ENCODE measurements at places on chromosomes 2 and 18. TPM values are rescaled to one million over a fixed set of nuclear protein-coding genes. Genes with fewer than 3 reads are reported as not detected.

IGFBP5 gene
- total RNA-seq: 386 TPM

SNORC gene
- total RNA-seq: 0.56 TPM

KIAA2012 gene
- total RNA-seq: under 0.01 TPM

VIL1 gene
- total RNA-seq: under 0.01 TPM

MAP3K20 gene
- total RNA-seq: 52.4 TPM

EMILIN2 gene
- total RNA-seq: 11.0 TPM

ARL6IP6 gene
- 18.9 TPM for total RNA-seq

ZBTB7C gene
- not detected for total RNA-seq

DOCK10 gene
- 35.0 TPM for total RNA-seq

SERPINB4 gene
- total RNA-seq: not detected

TANC1 gene
- total RNA-seq: 24.8 TPM

OTX1 gene
- total RNA-seq: not detected

DCDC2C gene
- total RNA-seq: not detected

HMSD gene
- total RNA-seq: under 0.01 TPM

PIEZO2 gene
- 2.9 TPM for total RNA-seq

PLCD4 gene
- 2.3 TPM for total RNA-seq

CLHC1 gene
- 7.9 TPM for total RNA-seq

CKAP2L gene
- total RNA-seq: 2.3 TPM

NBEAL1 gene
- 98.9 TPM for total RNA-seq

ZNF514 gene
- 8.8 TPM for total RNA-seq

C2orf66 gene
- under 0.01 TPM for total RNA-seq

FSIP2 gene
- under 0.01 TPM for total RNA-seq

SERPINB3 gene
- not detected for total RNA-seq

SIX3 gene
- total RNA-seq: not detected

LBX2 gene
- 2.1 TPM for total RNA-seq

CFC1 gene
- not detected for total RNA-seq

CCDC68 gene
- total RNA-seq: 5.9 TPM

MC2R gene
- not detected for total RNA-seq

MOGAT1 gene
- not detected for total RNA-seq

SH3BP4 gene
- 36.4 TPM for total RNA-seq

CERKL gene
- under 0.01 TPM for total RNA-seq
